Stimulated activated naive B cell treated with anti-CD40 and anti-IgM and Interleukin-4, amounts not matched to agents 10 μg/mL and 1 μg/mL and 100 μg/mL, for 72 hours (primary cell): ENCODE measurements at places on chromosomes 7 and 10.

DNA sequence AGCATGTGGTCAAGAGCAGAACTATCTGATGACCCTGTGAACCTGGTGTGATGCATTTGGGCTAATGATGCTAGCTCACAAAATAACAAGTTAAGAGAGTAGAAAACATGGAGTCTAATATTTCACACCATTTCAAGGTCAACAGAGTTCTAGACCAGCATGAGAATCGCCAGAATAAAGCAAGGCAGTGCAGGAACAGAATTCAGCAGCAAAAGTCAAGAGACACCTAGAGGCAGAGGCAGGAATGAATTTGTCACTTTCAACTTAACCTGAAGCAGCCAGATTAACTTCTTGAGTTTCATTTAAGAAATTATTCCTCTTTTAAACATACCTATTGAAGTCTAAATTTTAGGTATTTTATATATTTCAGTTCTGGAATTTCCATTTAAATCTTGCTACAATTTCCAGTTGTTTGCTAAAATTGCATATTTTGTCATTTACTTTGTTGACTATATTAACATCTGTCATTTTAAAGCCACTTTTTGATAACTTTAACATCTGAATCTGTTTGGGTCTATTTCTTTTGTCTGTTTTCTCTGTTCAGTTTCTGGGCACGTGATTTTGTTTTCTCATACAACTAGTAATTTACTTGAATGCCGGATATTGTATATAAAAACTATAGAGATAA is 44.2 kb upstream of the PRSS58 start:
- DNase-seq = no peak

DNA sequence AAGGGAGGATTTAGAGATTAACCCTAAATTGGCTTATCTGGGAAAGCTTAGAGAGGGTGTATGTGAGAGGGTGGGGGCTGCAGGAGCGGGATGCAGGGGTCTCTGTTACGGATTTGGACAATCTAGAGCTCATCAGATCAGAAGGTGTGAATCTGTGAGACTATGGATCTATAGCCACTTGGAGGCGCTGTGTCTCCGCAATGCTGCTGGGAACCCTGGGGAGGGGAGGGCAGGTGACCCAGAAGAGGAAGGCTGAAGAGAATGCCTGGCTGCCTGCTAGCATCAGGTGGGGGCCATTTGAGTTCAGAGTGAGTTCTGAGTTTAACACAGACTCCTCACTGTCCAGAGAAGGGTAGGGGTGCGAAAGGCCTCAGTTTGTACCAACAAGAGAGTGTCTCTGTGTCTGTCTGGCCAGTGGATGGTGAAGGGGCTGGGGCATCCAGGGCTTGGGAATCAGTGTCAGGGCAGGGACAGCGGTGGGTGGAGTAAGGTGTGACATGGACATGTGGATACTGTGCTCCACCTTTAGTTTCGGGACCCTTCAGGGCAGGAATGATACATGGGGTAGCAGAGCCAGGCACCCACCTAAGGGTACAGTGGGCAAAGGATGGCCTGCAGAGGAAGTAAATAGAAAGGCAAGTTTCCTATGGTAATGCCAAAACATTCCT is 187.3 kb upstream of the PRSS58 start:
- no peak for DNase-seq

DNA sequence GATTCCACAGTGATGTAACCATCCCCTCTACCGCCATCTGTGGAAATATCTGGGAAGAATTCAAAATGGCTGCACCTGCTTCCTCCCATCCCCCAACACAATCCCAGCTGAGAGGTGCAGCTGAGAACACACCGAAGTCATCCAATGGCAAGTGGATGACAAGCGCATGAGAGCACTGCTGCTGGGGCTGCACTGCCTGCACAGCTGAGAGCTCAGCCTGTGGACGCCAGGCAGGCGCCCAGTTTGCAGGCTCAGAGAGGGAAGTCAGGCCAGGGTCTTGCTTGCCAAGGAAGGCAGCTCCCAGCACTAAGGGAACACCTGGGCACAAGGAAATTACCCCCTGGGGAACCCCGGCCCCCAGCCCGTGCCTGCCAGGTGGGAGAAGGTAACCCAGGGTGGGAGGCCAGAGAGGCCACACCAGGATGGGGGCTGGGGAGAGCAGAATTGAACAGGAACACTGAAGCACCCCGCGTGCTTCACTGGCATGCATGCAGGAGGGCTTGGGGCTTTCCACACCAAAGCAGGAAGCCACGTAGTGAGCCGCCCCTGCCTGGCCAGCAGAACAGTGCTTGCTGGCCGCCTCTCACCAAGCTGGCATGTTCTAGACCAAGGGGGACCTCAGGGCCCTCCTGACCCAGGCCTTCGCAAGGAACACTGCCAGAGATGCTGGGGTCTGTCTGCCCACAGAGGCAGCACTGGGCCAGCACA is 46.2 kb downstream of the FAM53B start:
- peak; percentile 51 for DNase-seq

DNA sequence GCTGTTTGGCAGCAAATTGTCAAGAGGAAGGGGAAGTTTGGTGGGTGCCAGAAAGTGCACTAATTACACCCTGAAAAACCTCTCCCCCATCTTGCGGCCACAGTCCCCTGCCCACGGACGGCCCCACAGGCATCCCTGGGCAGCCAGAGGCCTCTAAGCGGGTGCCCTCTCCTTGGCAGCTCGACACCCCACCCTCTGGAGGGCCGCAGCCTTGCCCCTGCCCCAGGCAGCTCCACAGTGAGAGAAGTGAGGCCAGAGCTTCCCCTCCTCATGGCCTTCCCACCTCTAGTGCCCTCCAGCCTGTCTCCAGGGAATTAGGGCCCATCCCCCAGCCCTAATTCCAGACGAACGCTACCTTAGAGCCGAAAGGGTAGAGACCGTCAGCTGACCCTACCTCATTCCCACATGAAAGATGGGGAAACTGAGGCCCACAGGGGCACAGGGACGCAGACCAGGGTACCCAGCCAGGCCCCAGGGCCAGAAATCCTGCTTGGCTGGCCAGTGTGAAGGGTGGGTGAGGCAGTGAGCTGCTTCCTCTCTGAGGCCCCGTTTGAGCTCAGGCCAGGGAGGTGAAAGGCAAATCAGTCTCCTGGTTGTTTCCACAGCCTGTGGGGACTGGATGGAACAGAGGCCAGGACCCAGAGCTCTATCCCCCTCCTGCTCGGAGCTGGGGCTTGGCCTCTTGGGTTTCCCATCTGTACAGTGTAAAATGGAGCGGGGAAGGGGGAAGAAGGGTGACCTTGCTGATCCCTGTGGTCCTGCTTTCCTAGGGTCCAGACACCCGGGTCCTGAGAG is 10.0 kb downstream of the ZCCHC24 start:
- no peak for DNase-seq

DNA sequence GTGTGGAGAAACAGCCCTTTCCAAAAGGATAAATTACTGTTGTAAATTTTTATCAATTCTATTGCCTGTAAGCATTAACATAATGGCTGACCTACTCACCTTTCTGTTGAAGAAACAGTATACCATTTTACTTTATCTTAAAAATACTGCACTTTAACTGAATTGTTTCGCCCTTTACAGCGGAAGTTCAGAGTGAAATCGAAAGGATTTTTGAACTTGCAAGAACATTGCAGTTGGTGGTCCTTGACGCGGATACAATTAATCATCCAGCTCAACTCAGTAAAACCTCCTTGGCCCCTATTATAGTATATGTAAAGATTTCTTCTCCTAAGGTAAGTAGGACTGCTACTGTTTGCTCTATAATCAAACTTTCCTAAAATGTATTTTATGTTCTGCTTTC is 117.5 kb downstream of the NSUN6 start:
- no peak for DNase-seq

- no peak for DNase-seq
These were observed 306.8 kb downstream of the WDR11 start for GRCh38 chr10:121157998-121158397.

DNA sequence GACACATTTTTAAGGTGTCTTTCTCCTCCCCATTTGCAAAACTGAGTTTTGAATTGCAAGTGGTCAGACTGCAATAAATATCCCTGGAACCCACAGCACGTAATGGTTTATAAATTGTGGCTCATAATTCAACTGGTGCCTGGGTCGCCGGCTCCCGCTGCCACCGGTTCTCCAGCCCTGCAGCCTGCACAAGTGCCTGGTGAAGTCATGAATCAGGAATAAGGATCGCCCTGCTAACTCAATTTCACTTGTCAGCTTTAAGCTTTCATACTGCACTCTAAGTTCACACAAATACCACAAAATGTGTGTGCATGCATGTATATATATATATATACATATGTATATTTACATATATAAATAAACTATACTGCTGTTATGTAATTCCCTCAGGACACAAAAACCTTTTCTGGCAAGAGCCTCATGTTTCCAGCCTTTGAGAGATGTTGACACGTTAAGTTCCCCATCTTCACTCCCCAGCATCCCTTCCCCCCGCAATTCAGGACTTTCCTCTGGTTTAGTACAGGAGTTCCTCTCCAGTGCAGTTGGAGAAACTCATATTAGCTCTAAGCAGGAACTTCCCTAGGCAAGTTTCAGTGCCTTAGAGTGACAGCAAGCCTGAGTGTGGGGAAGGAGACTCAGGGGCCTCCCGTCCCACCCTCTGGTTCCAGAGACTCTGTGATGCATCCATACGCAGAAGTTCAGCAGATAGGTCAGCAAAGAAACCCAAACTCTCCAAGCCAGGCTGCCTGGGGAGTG is 129.2 kb upstream of the UNC5B start:
- no peak for DNase-seq

GRCh38 chr10:12319076-12319475 is 30.3 kb upstream of the CAMK1D start:
- DNase-seq = no peak

- no peak for DNase-seq
These were observed 809.5 kb downstream of the GRID1 start for GRCh38 chr10:85557077-85557476.
